ENCODE measurements at places on chromosomes 6 and 20. TPM values are rescaled to one million over a fixed set of nuclear protein-coding genes. Genes with fewer than 3 reads are reported as not detected.

Gene PDYN
- total RNA-seq: not detected

DNA sequence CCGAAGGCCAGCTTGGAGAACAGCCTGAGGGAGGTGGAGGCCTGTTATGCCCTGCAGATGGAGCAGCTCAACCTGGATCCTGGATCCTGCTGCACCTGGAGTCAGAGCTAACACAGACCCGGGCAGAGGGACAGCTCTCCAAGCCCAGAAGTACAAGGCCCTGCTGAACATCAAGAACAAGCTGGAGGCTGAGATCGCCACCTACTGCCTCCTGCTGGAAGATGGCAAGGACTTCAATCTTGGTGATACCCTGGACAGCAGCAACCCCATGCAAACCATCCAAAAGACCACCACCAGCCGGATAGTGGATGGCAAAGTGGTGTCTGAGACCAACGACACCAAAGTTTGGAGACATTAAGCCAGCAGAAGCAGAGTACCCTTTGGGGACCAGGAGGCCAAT, 223.5 kb upstream of the ID4 start:
- no peak for DNase-seq

Gene HCK
- not detected for total RNA-seq

DNA sequence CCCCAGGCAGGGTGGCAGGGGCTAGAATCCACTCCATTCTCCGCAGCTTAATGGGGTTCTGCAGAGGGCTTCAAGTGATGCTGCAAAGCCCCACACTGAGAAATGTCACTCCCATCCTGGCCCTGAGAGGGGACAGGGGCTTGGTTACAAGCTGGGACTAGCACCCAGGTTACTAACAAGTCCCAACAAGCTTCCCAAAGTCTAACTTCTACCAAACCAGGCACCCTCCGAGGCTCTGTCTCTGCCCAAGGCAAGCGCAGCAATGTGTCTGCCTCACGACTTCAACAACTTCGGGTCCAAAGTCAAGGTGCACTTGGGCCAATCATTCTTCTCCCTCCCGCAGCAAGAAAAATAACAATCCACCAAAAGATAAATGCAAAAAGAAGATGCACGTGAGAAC, 45.6 kb downstream of the NFATC2 start:
- no peak for DNase-seq

GRCh38 chr6:4021854-4022695, 56.9 kb downstream of the FAM217A start:
- peak; percentile 32 for DNase-seq

GRCh38 chr6:64146876-64147275, 511.3 kb downstream of the PHF3 start:
- DNase-seq: no peak

DNA sequence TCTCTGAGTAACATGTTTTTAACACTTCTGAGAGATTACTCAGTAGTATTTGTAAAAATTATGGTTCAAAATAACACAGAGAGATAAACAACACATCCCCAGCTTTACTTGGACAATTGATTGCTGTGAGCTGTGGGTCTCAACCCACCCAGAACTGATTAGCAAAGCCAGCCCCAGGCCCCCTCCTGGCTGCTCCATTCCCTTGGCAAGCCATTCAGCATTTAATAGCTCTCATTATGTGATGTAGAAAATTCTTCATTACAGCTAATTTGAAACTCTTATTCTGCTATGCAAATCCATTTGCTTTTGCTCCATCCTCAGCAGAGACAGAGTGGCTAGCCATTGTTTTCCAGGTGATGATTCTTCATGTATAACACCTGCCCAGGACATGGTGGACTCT, 16.6 kb upstream of the SIRT5 start:
- DNase-seq: no peak

Gene EEF1A2
- 5.0 TPM for total RNA-seq

- no peak for DNase-seq
Observed at GRCh38 chr6:3284436-3284876, 25.7 kb downstream of the PSMG4 start.

- DNase-seq: no peak
Observed at GRCh38 chr20:9119776-9120175, 50.9 kb downstream of the PLCB4 start.

DNA sequence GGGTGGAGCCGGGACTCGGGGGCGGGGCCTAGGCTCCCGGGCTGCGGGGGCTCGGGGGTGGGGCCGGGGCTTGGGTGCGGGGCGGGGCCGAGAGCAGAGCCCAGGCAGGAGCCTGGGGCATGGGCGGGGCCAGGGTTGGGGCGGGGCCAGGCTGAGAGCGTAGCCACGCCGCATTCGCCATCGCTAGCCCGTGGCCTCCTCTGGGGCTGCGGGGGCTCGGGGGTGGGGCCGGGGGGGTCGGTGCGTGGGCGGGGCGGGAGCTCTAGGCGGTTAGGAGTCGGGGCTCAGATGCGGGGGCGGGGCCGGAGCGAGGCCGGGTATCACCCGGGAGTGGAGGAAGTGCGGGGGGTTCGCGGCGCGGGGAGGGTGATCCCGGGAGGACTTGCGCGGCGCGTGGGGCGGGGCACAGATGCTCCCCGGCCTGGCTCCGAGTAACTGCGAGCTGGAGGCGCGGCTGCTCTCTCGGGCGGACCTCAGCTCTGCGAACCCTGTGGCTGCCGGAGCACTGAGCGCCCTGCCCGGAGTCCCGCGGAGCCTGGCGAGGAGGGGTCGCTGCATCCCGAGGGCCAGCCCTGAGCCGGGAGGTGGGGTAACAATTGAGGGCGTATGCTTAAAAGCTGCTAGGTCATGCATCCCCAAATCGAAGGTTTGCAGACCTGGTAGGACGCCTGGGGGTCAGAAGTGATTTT, 434 bp upstream of the ECI2 start:
- peak; percentile 96 for DNase-seq

Gene TREM1
- not detected for total RNA-seq

Gene PCIF1
- total RNA-seq: 13.3 TPM

Gene CPNE5
- total RNA-seq: 14.0 TPM

Gene NKAPL
- 1.1 TPM for total RNA-seq

- DNase-seq: no peak
Observed at GRCh38 chr6:96862560-96862959, 25.3 kb upstream of the GPR63 start.

DNA sequence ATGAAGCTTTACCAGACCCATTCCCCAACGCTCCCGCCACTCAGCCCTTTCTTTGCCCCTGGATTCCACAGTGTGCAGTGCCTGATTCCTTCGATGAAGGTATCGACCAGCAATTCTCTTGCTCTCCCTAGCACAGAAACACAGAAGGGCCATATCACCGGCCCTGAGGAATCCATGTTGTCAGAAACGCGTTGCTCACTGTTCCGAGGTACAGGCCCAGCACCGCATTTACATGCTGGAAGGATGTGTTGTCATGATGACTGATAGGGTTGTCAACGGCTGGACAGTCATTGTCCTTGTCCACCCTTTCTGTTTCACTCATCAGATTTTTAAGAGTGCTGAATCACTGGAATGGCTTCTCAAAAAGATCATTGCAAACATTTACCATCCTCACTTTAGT, 57.2 kb upstream of the GPR6 start:
- no peak for DNase-seq

GRCh38 chr6:158413814-158414565, 101.7 kb downstream of the TULP4 start:
- no peak for DNase-seq

- DNase-seq: peak; percentile 85
Observed at GRCh38 chr6:2959909-2960719, 11.3 kb downstream of the SERPINB6 start.

Gene TMEM244
- total RNA-seq: not detected
